Activated T-helper 1 cell treated with anti-CD3 and anti-CD28 coated beads, Interleukin-12 subunit alpha, Interleukin-12 subunit beta, Interleukin-2, Interleukin-4 antibody, amounts not matched to agents 30 ng/mL and 10 ng/mL and 1 ng/mL, durations not matched to agents 14 hours and 24 hours and 36 hours (primary cell): ENCODE measurements at places on chromosomes 7 and 10.

- DNase-seq, result no peak
Measured at GRCh38 chr10:73225518-73225917, 21.5 kb downstream of the DNAJC9 start.

DNA sequence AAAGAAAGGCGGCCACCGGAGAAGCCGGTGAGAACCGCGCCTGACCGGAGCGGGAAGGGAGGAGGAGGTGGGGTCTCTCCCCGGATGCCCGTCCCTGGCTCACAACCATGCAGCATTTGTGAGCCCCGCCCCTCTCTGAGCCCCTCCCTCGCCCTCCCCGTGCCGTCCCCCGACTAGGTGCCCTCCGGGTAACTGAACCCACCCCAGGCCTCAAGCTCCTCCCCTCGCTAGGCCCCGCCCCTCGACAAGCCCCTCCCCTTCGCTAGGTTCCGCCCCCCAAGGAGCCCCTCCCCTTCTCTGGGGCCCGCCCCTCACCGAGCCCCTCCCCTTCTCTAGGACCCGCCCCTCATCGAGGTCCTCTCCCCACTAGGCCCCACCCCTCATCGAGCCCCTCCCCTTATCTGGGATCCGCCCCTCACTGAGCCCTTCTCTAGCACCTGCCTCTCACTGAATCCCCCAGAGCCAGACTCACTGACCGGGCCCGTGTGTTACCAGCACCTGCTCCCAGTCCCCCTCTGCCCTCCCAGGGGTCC is 42.2 kb upstream of the HSPB1 start:
- no peak for DNase-seq

GRCh38 chr7:92754919-92755581 is 81.3 kb downstream of the CDK6 start:
- DNase-seq, result no peak

GRCh38 chr10:90965720-90966119 is 44.8 kb upstream of the ANKRD1 start:
- no peak for DNase-seq

GRCh38 chr7:33725111-33726025 is 180.0 kb upstream of the BMPER start:
- DNase-seq, result no peak

- DNase-seq, result no peak
Measured at GRCh38 chr10:104492329-104492940, 138.8 kb downstream of the CFAP58 start.

- no peak for DNase-seq
Measured at GRCh38 chr10:57818522-57818921, 449.2 kb downstream of the IPMK start.

GRCh38 chr7:128059143-128059988 is 28.1 kb upstream of the LRRC4 start:
- DNase-seq, result peak; percentile 9

- DNase-seq, result no peak
Measured at GRCh38 chr10:30639946-30640786, 10.6 kb upstream of the LYZL2 start.

DNA sequence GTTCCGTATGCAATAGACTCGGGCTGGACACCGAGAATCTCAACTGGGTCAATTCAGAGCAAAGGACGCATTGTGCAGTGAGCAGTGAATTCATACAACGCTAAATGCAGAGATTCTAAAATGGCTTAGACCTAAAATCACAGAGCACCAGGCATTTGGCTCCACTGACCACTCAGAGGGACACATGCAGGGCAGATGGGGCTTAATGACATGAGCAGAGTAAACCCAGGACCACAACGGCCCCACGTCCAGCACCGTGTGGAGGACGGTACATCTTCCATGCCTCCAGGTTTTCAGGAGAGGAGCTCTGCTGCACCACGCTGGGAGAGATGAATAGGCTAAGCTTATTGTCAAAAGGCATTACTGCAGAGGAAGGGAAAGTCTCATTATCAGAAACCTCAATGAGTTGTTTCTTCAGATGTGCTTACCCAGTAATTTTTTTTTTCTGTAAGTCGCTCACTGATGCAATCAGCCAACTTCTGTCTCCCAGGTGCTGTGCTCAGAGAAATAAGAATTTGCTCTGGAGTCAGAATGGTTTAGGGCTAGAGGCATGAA is 555.0 kb downstream of the PTPRN2 start:
- DNase-seq, result no peak

- no peak for DNase-seq
Measured at GRCh38 chr10:114437473-114438292, 33.4 kb upstream of the AFAP1L2 start.

GRCh38 chr7:73626814-73627213 is 2.5 kb upstream of the MLXIPL start:
- DNase-seq, result no peak

DNA sequence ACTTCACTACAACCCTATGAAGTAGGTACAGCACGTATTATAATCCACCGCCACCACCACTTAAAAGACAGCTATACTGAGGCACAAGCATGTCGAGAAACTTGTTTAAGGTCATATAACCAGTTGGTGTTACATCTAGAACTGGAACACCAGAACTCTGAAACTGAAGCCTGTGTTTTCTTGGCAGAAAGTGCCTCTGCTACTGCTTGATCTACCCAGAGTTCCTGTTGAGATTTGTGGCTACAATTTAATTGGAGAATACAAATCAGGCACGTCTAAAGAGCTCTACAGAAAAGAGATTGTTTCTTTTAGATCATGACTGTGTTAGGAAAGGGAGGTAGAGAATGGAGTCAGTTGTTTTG is 4.3 kb upstream of the ADD3 start:
- no peak for DNase-seq

DNA sequence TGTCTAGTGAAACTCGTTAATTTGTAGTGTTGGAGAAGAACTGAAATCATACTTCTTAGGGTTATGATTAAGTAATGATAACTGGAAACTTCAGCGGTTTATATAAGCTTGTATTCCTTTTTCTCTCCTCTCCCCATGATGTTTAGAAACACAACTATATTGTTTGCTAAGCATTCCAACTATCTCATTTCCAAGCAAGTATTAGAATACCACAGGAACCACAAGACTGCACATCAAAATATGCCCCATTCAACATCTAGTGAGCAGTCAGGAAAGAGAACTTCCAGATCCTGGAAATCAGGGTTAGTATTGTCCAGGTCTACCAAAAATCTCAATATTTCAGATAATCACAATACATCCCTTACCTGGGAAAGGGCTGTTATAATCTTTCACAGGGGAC is 187.6 kb downstream of the CFTR start:
- no peak for DNase-seq

DNA sequence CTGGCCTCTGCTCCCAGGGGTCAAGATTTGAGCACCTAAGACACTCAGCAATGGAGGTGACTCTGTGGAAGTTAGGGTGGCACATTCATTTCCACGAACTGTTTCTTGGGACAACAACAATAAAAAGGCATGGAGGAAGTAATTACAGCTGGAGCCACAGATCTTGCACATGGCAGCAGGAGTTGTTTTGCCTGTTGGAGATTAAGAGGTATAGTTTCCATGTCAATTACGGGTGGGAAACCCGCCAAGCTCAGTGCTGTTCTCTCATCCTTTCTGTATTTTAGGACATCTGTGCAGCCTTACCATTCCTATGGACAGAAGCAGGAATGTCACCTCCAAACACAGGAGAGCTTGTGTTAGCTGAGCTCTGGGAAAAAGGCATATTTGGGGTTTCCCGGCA is 201.2 kb downstream of the SNX10 start:
- DNase-seq, result no peak

- peak; percentile 40 for DNase-seq
Measured at GRCh38 chr10:133324198-133324792, 12.4 kb downstream of the CALY start.

- DNase-seq, result no peak
Measured at GRCh38 chr10:121242741-121243608, 355.3 kb downstream of the FGFR2 start.

GRCh38 chr7:8051373-8051772 is 82.8 kb downstream of the GLCCI1 start:
- DNase-seq, result no peak

GRCh38 chr10:43390759-43391158 is 18.2 kb downstream of the HNRNPF start:
- no peak for DNase-seq

- DNase-seq, result no peak
Measured at GRCh38 chr7:92313055-92313454, 67.3 kb downstream of the ANKIB1 start.

- DNase-seq, result no peak
Measured at GRCh38 chr10:2425320-2425719, 642.0 kb upstream of the PFKP start.

DNA sequence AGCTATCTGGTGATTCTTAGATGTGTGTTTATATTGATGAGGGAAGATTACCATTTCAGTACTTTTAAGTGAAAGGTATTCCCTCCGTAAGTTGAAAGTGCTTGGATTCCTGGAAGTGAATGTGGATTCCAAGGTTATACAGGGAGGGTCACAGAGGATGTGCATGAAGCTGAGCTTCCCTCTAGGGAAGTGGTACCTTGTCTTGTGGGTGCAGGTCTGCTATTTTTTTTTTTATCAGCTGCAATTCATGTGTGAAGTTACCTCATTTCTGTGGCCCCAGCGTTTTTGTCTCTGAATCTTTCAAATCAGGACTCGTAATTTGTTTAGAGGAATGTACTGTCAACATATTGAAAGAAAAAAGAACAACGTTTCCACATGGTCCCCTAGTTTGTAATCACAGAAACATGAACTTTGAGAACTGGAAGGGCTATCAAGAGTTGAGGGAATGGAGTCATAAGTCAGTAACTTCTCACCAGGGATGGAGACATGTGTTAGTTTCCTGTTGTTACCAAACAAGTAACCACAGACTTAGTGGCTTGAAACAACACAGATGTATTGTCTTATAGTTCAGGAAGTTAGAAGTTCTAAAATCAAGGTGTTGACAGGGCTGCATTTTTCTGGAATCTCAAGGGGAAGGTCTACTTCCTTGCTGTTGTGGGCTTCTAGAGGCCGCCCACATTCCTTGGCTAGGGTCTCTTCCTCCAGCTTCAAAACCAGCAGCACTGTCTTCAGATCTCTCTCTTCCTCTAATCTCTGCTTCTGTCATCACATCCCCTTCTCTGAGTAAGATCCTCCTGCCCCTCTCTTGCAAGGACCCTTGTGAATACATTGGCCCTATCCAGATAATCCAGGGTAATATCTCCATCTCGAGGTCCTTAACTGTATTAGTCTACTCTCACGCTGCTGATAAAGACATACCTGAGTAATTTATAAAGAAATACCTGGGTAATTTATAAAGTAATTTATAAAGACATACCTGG is 64.4 kb downstream of the RAB18 start:
- no peak for DNase-seq

DNA sequence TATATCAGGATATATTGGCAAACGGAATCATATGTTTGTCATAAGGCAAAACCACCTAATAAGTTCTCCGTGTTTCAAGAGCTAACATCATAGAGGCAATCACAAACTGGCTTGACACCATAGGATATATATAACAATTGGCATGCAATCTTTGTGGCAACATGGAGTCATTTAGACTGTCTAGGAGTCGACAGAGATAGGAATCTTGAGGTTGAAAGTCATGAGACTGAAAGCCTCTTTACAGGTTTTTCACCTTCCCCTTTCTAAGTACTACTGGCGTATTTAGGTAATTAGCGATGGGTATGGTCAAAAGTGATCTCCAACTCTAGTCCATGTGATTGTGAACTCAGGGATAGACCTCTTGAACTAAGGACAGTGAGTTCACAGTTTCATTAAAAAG is 63.7 kb downstream of the THSD7A start:
- no peak for DNase-seq

DNA sequence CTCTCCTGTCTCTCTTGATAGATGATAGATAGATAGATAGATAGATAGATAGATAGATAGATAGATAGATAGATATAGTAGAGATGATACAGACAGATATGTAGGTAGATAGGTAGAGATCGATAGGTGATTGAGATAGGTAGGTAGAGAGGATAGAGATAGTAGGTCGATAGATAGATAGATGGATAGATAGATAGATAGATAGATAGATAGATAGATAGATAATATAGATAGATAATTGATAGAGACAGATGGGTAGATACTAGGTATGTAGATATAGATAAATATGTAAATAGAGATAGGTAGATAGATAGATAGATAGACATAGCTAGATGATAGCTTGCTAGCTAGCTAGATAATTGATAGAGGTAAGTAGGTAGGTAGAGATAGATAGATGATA is 1154.2 kb upstream of the AUTS2 start:
- no peak for DNase-seq

- DNase-seq, result no peak
Measured at GRCh38 chr7:157949711-157950110, 612.9 kb downstream of the DNAJB6 start.

- DNase-seq, result no peak
Measured at GRCh38 chr7:24143547-24143946, 140.4 kb upstream of the NPY start.

- DNase-seq, result no peak
Measured at GRCh38 chr7:129307592-129307991, 82.8 kb downstream of the AHCYL2 start.

DNA sequence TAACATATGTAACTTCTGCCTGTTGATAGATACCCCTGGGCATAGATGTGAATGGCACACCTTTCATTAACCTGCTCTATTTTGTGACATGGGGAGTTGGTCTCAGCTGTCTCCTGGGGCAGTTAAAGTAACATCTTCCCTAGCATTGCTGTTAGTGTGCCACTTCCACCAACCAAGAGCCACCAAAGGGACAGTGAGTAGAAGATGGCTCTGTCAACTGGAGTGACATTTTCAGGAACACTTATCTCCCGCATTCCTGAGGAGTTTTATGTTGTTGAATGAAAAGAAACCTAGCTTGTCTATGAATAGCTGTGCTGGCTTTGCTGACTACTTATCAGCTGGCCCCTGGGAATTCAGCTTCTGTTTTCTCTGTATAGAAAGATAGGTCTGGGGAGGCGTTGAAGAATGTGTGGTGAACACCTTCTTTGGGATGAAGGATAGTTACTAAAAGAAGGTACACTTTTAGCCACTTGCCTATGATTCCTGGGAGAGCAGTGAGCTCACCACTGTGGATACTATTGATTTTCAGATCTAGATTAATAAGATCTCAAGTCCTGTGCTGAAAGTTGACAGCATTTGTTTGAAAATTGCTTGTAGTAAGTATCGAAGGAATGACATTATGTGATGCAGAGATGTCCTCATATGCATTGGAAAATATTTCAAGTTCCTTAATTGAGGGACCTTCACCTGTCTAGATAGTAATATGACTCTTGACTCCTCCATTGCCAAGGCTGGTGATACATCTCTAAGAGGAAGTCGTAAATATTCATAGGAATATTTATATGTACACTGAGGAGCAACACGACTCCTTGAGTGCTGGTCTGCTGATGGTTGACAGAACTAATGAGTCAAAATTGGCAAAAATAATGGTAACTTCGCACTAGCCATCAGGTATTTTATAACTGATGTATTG is 7.6 kb downstream of the STARD3NL start:
- no peak for DNase-seq
